Thoracic aorta (tissue), 2 donors: ENCODE measurements at places on chromosomes 12 and 14. TPM values are rescaled to one million over a fixed set of nuclear protein-coding genes. Genes with fewer than 3 reads are reported as not detected.

- peaks cover 17% of the 10 kb centered on the region for H3K36me3 ChIP-seq
- H3K27ac ChIP-seq = peak overlapping the region; percentile 80
- no peak overlapping the region for H3K4me3 ChIP-seq
- no peak for DNase-seq
- H3K27me3 ChIP-seq = no peaks in the 10 kb centered on the region
Observed at GRCh38 chr12:113231235-113232088, 10.2 kb downstream of the TPCN1 start.

DNA sequence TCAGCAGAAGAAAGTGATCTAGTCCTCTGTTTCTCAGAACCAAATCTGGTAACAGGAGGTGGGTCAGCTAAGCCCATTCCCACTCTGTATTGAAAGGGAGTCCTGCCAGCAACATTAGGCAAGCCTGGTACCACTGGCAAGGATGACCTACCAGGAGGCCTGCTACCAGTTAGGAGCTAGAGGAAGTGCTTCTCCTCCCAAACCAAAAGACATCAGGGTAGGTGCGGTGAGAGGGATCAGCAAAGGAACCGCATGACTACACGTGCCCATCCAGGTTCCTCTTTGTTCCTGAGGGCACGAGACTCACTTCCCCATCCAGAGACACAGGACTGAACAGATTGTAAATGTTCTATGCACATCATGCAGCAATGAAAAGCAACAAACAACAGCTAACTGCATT lies 2.8 kb downstream of the KLRC4 start:
- H3K4me3 ChIP-seq = no peak overlapping the region
- no peak for DNase-seq
- H3K36me3 ChIP-seq = no peaks in the 10 kb centered on the region
- H3K4me1 ChIP-seq = no peaks in the 10 kb centered on the region

DNA sequence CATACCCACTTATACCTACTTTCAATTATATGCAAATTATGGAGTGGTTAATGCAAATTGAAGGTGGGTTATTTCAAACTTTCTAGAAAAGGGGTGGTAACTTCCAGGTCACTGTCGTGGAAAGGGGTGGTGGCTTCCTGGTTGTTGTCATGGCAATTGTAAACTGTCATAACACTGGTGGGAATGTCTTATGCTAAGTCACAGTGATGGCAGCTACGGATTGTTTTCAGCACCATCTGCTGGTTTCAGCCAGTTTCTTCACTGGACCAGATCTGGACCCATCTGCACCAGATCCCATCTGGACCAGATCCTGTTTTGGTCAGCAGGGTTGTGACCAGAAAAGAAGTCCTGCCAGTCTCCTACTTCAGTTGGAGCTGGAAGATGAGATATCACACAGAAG lies 1469.3 kb downstream of the AACS start:
- DNase-seq = no peak
- H3K4me3 ChIP-seq = no peak overlapping the region
- no peaks in the 10 kb centered on the region for H3K4me1 ChIP-seq
- H3K27ac ChIP-seq = no peak overlapping the region
- H3K36me3 ChIP-seq = no peaks in the 10 kb centered on the region

DNA sequence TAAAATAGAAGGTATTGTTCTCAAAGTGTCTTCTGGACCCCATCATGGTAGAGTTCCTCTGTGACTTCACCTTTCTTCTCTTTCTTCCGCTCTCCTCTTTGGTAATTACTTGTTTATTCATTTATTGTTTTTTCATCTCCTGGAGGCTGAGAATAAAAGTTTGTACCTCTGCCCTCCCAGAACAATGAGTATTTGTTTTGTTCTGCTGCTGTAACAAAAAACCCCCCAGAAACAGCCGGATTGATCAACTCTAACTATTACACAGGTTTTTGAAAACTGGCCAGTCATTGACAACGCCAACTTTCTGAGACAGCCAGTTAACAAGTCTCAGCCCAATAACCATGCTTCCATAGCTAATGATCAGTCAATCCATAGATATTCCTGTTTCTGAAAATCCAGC lies 8.2 kb upstream of the DICER1 start:
- DNase-seq = no peak
- H3K4me3 ChIP-seq = no peak overlapping the region
- no peaks in the 10 kb centered on the region for H3K27me3 ChIP-seq
- no peak overlapping the region for H3K27ac ChIP-seq
- H3K36me3 ChIP-seq = no peaks in the 10 kb centered on the region

The CLECL1 gene
- not detected for total RNA-seq
